ENCODE measurements at places on chromosomes 2 and 18.

DNA sequence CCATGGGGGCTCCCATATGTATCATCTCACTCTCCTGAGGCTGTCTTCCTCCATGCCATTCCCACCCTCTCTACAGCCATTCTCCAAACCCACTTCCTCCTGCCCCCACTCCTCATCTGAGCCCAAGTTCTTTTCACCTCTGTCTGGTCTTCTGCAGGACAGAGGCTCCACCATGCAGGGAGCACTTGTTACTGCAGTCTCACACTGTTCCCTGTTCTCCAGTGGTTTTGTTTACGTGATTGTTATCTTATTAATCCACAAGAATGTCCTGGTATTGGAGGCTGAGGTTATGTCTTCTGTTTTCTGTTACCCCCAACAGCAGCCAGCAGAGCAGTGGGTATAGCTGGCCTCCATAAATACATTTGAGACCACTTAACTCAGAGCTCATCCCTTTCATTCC is 51.4 kb downstream of the PAX8 start:
- DNase-seq, result no peak

DNA sequence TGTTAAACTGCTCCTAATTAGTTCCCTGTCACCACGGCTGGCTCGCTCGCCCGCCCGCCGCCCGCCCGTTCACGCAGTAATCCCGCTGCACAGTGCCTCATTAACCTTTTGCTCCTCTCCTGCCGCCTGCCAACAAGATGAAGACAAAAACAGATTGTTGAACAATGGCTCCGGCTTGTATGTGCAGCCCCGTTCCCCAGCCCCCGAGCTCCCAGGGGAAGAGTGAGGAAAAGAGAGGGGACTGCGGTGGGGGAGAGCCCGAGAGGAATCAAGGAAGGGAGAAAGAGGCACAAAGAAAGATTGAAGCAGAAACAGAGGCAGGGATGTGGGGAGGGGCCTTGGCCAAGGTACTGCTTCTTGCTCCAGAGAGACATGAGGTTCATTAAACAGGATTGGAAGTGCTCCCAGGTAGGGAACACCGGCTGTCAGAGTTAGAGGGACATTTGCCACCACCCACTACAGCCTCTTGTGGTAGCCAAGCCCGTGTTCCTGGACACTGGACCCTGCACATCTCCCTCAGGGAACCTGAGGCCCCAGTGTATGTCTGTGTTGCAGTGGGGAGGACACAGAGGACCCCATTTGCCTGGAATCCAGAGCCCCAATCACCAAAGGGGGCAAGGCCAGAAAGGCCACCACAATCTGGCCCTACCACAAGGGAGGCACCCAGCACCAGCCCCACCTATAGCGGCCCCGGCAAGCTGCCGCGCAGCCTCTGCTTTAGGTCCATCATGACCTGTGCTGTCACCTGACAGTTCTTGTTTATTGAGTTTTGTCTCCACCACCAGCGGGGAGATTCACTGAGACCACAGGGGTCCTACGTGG is 38.1 kb downstream of the EMX1 start:
- DNase-seq, result no peak

DNA sequence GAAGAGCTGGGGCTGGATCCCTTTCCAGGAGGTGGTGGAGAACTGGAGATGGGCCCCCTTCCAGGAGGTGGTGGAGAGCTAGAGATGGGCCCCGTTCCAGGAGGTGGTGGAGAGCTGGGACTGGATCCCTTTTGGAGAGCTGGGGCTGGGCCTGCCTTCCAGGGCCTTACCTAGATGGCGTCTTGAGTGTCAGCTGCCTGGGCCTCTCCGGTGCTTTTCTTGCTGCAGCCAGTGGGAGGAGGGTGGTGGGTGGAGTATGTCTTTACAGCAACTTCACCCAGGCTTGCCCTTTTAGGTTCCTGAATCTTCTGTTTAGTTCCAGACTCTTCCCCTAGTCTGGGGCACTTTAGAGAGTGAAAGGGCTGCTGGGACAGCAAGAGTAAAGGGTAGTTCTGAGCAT is 19.1 kb upstream of the TXNDC2 start:
- DNase-seq, result no peak

DNA sequence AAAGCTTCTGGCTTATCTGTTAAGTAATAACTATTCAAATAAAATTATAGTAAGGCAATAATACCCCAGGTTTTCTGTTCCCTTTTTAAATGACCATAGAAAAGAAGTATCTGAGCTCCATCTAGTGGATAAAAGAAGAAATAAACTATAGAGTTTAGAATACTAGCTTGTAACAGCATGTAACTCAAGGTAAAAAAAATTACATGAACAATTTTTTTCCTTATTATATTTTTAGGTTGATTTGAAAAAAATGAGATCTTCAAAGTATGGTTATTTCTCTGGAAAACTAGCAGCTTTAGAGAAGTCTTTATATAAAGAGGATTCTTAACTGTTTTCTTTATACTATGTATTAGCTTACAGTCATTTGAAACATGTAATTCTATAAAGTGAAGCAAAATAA is 58.1 kb downstream of the NCKAP1 start:
- peak; percentile 54 for DNase-seq

DNA sequence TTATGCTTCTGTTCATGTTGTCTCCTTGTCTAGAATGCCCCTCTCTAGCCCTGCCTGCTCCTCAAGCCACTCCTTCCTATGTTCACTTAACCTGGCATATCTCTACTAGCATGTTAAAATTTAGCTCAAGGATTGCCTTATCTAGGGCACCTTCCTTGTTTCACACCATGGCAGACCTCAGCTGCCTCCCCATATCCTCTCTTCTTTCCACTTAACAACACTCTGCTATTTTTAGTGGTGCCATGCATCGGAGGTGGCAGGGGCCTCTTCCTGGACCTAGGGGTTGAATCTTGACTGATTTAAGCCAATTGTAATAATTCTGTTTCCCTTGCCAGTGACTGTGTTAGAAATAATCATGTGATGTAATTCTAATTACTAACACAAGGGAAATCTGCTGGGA is 36.9 kb upstream of the FAM98A start:
- DNase-seq, result no peak

DNA sequence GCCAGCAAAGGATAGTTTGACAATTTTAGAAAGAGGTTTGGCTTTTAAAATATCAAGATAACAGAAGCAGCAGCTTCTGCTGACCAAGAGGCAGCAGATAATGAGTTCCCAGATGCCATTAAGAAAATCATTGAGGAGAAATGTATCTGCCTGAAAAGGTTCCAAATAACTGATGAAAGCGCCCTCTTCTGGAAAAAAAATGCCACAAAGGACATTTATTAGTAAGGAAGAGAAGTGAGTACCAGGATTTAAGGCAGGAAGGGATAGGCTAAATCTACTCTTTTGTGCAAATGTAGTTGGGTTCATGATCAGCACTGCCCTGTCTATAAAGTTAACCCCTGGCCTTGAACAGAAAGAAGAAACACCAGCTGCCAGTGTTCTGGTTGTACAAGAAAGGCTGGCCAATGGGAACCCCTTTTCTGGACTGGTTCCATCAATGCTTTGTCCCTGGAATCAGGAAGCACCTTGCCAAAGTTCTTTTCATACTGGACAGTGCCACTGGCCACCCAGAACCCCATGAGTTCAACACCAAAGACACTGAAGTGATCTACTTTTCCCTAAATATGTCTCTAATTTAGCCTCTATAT is 40.6 kb downstream of the DHX57 start:
- no peak for DNase-seq

DNA sequence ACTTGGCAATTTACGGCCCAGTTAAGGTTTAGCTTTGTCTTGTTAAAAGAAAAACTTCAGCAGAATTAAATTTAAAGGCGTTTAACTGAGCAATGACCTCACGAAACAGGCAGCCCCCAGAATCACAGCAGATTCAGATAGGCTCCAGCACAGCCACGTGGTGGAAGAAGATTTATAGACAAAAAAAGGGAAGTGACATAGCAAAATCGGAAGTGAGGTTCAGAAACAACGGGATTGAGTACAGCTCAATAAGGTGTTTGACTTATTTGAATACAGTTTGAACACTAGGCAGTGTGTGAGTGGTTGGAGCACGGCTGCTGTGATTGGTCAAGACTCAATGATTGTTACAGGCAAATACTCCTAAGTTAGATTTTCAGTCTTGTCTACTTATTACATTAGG is 79.8 kb downstream of the MOGAT1 start:
- DNase-seq, result no peak

- no peak for DNase-seq
Measured at GRCh38 chr2:168357797-168358472, 98.1 kb upstream of the CERS6 start.

Measured in NCI-H446 treated with DMSO at 0.1 percent for 48 hours (cell line).